ENCODE measurements at places on chromosomes 3 and 15.

DNA sequence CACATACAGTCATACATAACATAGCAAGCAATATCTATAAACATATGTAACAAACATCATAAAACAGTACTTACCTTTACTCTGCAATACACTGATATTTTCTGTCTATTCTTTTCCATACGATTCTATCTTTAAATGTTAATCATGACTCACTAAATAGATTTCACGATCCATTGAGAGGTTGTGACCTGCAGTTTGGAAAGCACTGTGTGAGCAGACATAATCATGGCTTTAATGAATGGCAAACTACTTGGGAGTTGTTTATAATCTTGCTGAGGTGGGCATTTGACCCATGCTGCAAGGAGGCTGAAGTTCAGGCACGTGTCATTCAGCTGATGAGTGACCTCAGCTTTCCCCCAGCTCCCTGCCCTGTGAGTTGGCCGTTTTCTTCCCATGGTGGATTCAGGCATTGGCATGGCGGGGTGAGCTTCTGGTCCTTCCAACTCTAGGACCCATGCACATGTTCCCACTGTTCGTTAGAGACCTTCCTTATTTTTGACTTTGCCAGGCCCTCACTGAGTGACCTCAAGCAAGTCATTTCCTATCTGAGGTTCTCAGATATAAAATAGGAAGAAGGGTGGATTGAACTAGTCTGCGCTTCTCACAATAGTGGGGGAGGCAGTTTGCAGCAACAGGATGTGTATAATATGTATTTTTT is 41.7 kb downstream of the PAQR5 start:
- no peak for DNase-seq

GRCh38 chr3:139319428-139320402 is 24.1 kb upstream of the MRPS22 start:
- DNase-seq, result no peak

DNA sequence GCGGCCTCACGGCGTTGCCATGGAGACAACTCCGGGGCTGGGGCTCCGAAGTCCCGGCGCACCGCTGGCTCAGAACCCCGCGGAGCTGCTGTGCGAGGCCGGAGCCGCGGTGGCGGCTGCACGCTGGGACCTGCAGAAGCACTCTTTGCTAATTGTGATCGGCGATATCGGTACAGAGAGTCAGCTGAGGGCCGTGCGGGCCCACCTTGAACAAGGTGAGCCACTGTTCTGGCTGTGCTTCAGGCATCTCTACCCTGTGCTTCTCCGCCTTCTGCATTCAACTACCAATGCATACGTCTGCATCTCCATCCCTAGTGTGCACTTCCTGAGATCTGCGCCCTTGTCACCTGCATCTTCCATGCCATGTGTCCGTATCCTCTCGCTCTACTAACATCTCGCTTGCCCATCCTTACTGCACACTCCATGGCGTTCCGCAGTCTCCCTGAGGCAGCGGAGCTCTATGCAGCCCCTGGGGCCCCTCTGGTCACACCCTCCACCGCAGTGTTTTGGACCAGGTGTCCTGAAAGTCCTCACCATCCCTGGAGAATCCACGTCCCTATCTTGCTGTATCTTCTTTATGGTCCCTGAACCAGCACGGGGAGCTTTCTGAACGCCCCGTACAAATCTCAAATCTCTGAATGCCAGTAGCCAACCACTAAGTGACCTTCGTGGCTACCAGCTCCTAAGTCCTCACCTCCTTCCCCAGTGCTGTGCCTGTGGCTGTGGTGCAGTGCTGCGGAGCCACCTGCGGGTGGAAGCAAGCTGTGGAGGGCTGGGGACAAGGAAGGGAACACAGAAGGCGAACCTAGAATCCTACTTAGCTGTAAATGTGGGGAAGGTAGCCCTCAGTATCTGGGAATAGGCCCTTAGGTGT is 6.2 kb upstream of the MAP1A start:
- DNase-seq, result no peak

- DNase-seq, result no peak
Measured at GRCh38 chr15:67103869-67104268, 38.5 kb downstream of the SMAD3 start.

DNA sequence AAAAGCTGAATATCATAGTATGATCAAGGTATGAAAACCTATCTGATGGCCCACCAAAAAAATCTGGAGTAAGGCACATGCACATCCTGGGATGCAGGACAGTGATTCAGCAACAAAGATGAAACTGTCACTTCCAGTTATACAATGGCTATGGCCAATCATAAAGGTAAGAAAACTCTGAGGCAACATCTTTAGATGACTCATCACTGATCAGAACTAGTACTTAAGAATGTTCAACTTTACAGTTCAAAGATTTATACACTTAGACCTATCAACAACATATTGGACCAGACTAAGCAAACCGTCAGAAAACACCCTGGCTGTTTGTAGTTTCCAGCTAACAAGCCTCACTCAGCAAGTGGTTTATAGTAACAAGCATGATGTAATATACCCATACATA is 21.3 kb upstream of the PLCH1 start:
- no peak for DNase-seq

GRCh38 chr3:172145031-172145686 is 105.8 kb downstream of the FNDC3B start:
- no peak for DNase-seq

DNA sequence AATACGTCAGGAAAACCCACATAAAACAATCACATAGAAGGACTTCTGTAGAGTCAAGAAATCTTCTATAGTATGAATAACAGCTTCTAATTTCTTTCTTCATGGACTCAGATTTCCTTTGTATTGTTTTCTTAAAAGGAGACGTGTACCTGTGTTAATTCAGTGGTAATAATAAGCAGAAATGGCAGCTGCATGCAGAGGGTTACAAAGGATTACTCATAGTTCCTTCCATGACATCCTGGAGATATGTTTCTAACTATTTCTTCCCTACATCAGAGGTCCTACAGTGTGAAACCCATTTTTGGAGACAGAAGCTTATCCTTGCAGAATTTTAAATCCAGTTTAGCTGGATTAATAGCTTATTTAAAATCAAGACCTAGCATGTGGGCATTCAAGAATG is 36.1 kb downstream of the FBXL22 start:
- DNase-seq, result no peak

DNA sequence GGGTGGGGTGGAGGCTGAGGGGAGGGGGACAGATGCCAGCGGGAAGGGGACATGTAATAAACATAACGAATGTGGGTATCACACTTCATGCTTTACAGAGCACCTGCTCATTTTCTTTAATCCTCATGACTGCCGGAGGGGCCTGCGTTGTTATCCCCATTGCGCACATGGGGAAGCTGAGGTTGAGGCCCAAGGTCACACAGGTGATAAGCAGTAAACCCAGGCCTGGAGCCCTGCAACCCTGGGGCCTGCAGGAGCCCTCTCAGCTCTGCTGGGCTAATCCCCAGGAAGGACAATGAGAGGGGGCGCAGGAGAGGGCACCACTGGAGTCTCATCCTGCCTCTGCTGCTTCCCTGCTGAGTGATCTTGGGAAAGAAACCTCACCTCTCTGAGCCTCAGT is 64.3 kb downstream of the MEGF11 start:
- no peak for DNase-seq

- no peak for DNase-seq
Measured at GRCh38 chr3:50584391-50584790, 15.1 kb downstream of the HEMK1 start.

DNA sequence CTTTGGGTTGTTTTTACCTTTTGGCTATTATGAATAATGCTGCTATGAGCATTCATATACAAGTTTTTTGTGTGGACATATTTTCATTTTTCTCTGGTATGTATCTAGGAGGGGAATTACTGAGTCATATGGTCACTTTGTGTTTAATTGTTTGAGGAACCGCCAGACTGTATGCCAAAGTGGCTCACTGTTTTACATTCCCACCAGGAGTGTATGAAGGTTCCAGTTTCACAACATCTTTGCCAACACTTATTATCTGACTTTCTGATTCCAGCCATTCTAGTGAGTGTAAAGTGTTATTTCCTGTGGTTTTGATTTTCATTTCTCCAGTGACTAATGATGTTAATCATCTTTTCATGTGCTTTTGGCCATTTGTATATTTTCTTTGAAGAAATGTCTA is 51.8 kb downstream of the CMTM7 start:
- DNase-seq, result no peak

GRCh38 chr3:150635526-150635925 is 32.4 kb downstream of the SELENOT start:
- no peak for DNase-seq

- DNase-seq, result no peak
Measured at GRCh38 chr3:99648516-99648915, 10.1 kb downstream of the COL8A1 start.

DNA sequence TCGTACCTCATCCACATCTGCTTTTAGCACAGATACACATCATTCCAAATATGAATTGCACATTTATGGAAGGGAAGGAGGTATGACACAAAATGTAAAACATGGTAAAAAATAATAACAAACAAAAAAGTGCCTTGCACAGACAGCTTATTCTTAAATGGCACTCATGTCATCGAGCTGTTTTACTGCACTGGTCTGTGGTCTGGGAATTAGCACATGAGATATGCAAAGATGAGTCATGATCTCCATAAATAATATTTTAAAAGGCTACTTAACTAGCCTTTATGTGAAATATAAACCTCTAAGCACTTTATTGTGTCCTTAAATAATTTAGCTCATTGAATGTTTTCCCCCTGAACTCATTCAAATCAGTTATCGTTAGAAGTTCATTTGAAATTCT is 142.2 kb upstream of the ZNF385D start:
- no peak for DNase-seq

DNA sequence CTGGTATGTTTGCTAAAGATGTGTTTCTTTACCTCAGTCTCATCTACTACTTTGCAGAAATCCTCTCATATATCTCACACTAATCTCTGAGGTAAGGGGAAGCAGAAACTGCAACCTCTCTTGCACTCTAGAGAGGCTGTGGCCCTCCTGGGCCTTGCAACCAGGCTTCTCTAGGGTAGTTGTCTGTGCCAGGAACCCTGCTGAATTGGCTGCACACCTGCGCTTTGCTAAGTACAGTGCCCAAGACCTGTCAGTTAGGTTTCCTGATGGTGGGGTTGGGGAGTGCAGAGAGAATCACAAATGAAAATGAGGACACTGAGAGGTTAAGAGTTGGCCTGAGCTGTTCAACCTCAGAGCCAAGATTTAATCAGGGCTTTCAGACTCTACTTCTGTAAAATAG is 117.2 kb upstream of the PLXNA1 start:
- no peak for DNase-seq

DNA sequence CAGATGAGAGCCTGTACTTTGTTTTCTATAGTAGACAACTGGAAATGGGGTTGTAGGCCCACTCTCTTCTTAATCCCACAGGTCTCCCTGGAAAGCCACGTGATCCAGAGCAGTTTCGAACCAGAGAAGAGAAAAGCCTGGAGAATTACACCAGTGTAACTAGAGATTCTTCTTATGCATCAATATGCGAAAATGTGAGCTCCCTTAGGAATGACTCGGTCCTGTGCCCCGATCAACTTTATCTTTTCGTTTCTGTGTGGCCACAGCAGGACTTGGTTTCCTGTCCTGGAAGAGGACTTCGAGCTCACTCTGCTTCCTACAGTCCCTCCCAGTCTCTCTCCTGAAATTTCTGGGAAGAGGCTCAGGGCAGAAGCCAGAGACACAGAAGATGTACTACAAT is 73.8 kb upstream of the TPM1 start:
- no peak for DNase-seq

DNA sequence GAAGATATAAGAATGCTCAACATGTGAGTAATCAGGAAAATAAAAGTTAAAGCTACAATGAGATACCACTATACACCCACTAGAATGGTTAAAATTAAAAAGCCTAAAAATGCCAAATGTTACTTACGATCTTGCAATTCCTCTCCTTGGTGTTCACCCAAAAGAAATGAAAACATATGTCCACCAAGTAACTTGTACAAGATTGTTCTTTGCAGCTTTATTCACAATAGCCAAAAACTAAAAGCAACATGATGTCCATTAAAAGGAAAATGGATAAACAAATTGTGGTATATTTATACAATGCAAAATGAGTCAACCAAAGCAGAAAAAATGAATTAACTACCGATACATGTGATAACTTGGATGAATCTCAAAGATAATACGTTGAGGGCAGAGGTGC is 301.6 kb upstream of the THBS1 start:
- DNase-seq, result no peak

DNA sequence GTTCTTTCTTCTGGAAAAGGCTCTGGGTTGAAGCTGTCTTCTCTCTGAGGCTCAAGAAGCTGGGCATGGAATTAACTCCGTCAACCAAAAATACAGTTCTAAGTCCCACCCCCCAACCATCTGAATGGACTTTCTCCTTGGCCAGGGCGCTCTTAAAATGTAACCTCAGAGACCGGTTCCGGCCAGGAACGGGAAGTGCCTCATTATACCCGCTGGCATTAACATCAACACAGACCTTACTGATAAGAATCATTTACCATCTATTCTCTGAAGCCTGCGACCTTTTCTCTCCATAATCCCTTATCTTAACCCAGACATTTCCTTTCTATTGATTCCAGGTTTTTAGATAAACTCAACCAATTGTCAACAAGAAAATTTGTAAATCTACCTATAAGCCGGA is 64.7 kb downstream of the ATP1B3 start:
- no peak for DNase-seq

DNA sequence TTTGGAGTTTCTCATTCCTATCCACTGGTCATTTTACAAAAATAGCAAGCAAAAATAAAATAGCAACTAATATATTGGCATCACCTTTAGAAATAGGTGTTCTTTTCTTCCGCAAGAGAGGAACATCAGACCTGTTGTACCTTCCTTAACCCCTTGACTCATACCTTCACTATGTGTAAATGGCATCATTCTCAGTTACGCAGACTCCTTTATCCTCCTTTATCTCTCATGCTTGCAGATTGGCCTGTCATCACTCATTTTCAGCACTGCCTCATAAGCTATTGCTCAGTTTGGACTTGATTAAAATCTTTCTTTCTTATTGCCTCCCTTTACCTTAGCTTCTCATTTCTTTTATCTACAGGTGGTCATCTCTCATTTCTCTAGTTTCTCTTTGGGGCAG is 21.4 kb downstream of the ARHGEF26 start:
- no peak for DNase-seq

DNA sequence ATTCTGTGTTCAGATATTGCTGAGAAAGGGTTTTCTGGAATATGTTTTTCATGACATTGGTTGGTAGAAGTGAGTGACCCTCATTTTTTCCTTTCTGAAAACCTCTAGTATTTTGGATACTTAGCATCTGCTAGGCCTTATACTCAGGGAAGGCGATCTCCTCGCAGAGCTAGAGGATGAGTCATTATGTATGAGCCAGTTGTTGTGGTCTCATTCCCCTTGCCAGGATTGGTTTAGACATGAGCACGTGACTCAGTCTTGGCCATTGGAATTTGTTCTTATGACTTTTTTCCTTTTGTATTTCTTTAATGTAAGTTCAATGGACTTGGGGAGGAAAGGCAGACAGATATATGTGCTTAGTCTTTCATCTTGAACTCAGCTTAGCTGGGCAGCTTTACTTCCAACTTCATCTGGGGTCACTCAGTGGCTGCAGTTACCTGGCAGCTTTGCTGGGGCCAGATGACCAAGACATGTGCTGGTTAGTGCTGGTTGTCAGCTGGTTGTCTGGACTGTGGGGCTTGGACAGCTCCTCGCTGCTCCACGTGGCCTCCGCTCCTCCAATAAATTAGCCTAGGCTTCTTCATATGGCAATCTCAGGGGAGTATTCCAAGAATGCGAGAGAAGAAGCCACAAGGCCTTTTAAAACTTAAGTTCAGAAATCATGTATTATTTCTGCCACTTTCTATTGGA is 207.5 kb downstream of the IL20RB start:
- DNase-seq, result no peak

- no peak for DNase-seq
Measured at GRCh38 chr3:85102781-85103180, 144.0 kb downstream of the CADM2 start.

Measured in stimulated activated CD8-positive, alpha-beta memory T cell treated with anti-CD3 and anti-CD28 coated beads, Interleukin-7, amount 100 ng/mL, for 4 hours (primary cell).